ENCODE measurements at places on chromosomes 3 and 15.
A peak's percentile ranks its signal among the peaks of the same experiment; 100 is the strongest.

DNA sequence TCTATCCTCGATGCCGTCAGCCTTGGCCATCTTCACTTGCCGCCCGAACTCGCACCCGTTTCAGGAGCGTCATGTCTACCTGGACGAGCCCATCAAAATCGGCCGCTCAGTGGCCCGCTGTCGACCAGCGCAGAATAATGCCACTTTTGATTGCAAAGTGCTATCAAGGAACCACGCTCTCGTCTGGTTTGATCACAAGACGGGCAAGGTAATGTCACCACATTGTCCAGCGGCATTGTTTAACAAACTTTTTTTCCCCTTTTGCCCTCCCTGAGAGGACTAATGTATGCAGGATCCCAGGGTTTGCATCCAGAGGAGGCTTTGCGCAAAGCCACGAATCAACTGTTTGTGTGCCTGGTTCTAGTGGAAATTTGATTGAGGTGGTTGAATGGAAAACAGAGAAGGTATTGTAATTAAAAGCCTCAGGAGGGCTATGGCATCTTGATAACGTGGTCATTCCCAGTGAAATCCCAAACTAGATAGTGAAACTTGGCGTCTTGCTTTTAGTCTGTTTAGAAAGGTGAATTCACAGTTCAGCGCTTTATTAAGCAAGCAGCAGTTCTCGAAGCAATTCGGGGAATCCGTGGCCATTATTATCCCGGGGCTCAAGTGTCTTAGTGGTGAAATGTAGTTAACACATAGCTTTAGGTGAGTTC lies 1.7 kb downstream of the SLMAP start:
- DNase-seq = peak; percentile 66

- DNase-seq = no peak
Measured at GRCh38 chr15:84883916-84884781, at the start of gene SLC28A1. Gene SLC28A1 (plus strand): TSS chr15:84884662. CDS start chr15:84887761, 3,099 bp downstream.

DNA sequence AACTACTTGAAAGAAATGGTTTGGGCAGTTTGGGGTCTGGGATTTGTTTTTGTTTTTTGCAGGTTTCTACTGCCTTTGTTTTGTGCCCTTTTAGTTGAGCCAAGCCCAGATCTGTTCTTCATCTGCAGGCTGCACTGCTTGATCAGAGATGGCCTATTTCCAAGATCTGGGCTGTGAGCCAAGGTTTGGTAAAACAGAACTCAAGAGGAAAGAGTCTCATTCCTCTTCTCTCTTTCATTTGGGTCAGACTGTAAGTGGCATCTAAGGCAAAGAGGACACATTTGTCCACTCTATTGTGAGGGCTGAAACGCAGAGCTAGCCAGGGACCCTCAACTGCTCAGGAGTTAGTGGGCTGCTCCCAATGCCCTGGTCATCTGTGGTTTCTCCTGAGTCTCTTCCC lies 104.4 kb upstream of the UBE3A start:
- no peak for DNase-seq

DNA sequence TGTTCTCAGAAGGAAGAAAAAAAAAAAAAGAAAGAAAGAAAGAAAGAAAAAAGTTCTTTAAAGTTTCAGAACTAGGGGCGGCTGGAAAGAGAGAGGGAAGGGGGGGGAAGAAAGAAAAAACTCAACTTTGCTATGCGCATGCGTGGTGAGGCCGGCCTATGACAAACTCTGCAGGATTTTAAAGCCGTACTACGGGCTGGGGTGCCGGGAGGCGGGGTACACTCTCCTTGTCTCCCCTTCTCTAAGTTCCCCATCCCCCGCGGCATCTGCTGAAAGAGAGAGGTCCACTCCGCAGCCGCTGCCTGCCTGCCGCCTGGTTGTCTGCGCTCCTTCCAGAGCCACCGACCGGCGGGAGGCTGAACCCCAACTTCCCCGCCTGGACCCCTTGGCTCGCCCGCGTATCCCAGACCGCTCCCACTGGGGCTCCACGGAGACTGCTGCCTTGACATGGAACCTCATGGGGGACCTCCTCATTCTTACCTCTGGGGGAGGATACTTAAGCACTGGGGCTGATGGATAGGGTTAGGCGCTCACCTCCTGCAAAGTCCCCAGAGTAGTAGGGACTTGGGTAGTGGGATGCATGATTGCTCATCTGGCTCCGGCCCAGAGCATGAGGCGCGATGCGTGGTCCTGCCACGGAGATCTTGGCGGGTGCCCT lies 1.4 kb upstream of the WNT5A start:
- peak; percentile 74 for DNase-seq

DNA sequence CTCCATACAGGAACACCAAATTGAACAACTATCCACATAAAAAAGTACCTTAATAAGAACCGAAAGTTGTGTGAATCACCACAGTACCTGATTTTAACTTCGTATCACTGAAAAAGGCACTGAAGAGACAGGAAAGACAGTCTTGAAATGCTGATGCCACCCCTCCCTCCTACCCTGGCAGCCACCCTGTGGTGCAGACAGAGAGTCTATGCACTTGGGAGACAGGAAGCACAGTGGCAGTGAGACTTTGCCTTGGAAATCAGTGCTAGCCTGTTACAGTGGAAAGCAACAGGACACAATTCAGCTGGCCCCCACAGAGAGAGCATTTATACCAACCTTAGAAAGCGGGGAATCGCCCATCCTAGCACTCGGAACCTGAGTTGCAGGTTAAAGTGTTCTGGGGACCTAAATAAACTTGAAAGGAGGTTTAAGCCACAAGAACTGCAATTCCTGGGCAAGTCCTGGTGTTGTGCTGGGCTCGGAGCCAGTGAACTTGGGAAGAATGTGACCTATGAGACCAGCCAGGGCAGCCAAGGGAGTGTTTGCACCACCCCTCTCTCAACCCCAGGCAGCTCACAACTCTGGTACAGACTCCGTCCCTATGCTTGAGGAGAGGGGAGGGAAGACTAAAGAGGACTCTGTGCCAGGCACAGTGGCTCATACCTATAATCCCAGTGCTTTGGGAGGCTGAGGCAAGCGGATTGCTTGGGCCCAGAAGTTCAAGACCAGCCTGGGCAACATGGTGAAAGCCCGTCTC lies 240.1 kb downstream of the ISL2 start:
- peak; percentile 64 for DNase-seq

GRCh38 chr15:49428409-49429095 lies 5.5 kb downstream of the FGF7 start:
- peak; percentile 33 for DNase-seq

- no peak for DNase-seq
Measured at GRCh38 chr15:39919411-39919747, 687 bp downstream of the GPR176 start.

GRCh38 chr15:70265986-70266385 lies 168.3 kb upstream of the TLE3 start:
- DNase-seq = no peak

- DNase-seq = no peak
Measured at GRCh38 chr3:74122281-74122680, 492.2 kb downstream of the CNTN3 start.

GRCh38 chr15:70266412-70267121 lies 168.8 kb upstream of the TLE3 start:
- peak; percentile 85 for DNase-seq

- no peak for DNase-seq
Measured at GRCh38 chr15:29467091-29467490, 197.5 kb upstream of the NSMCE3 start.

GRCh38 chr3:169337500-169338078 lies 325.9 kb downstream of the MECOM start:
- DNase-seq = no peak

- peak; percentile 71 for DNase-seq
Measured at GRCh38 chr15:81886591-81886990, 159.2 kb downstream of the MEX3B start.

GRCh38 chr15:47411733-47412132 lies 305.6 kb upstream of the SEMA6D start:
- no peak for DNase-seq

DNA sequence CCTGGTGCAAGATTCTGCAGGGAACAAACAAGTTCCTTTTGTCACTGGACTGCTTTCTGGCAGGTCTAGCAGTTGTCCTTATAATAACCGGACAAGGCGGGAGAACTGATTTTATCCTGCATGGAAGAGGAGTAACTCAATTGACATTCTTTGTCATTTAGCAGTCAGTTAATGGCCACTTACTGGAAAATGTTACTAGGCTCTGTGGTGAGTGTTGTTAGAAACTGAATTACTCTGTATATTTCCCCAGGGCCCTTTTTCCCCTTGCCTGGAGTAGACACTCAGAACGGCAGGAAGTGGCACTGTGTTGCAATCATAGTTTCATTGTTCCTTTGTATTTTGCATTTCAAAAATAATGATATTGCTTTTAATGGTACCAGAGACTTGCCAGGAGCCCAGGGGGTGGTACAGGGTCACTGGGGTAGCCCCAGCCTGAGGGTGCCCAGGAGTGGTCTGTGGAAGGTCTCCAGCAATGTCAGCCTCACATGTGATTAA lies 318.6 kb upstream of the LRRFIP2 start:
- DNase-seq = peak; percentile 40

GRCh38 chr3:39291903-39292329 lies 12.1 kb upstream of the CX3CR1 start:
- DNase-seq = peak; percentile 76

- DNase-seq = no peak
Measured at GRCh38 chr15:70151462-70151861, 53.7 kb upstream of the TLE3 start.

GRCh38 chr3:35757991-35758757 lies 118.8 kb downstream of the ARPP21 start:
- no peak for DNase-seq

GRCh38 chr3:168974617-168975403 lies 688.7 kb downstream of the MECOM start:
- no peak for DNase-seq

GRCh38 chr15:39433376-39433775 lies 147.5 kb upstream of the THBS1 start:
- DNase-seq = no peak

GRCh38 chr3:29694783-29695182 lies 413.9 kb downstream of the RBMS3 start:
- peak; percentile 94 for DNase-seq

DNA sequence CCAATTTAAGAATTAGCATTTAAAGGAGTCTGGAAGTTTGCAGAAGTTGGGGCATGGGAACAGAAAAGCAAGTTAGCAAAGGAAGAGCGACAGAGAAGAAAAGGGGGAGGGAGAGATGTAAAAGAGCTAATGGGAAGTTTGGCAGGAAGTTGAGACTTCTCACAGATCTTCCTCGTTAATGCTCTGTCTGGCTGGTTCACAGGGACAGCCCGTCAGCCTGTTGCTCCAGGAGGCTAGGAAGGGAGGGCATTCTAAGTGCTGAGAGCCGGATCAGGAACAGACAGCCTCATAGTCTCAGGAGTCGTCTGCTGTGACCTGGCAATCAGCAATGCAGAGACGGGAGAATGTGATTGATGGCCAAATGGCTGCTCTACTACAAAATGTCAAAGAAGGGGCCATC lies 150.3 kb downstream of the AGBL1 start:
- DNase-seq = no peak

DNA sequence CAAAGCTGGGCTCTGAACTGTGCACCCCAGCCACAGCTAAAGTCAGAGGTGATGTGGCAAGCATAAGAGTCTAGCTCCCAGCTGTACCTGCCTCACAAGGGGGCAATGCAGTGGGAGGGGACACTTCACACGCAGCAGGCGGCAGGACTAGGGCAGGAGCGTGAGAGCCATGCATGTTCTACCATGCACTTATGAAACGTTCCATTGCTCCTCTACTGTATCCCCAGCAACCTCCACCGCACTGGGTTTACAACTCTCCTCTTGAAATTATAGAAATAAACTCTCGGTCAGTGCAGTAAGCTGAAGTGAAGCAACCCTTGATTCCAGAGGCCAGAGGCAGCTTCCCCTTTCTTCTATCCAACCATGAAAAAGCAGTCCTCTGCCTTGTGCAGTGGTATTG lies 298.6 kb upstream of the STT3B start:
- DNase-seq = no peak

DNA sequence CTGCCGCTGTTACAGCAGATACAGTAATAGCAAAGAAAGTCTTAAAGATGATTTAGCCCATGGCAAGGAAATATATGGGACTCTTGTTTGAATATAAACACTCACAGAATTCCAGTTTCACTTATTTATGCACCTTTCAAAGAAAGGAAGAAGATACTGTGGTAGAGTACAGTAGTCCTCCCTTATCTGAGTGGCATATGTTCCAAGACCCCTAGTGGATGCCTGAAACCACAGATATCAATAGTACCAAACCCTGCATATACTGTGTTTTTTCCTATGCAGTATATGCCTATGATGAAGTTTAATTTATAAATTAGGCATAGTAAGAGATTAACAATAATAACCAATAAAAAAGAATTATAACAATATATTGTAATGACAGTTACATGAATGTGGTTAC lies 8.2 kb downstream of the MAP2K1 start:
- no peak for DNase-seq

DNA sequence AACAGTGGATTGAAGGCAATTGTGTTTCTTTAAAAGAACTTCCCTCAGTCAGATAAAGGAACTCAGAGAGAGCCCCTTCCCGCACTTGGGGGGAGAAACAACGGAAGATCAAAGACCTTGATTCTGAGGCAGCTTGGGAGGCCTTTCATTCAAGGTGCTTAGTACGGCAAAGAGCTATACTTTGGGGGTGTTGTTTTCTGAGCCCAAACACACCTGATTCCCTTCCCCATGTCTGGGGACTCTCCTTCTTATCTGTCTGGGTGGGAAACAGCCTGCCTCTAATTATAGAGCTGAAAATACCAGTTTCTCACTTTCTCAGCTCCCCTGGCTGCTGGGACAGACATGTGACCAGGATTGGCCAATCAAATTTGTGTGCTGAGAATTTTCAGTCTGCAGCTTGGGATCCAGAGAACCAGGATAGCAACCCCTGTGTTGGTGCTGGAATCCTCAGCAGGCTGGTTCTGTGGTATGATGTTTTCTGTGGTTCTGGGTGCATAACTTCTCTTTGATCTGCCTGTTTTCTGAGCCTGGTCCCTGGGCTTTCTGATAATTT lies 19.4 kb upstream of the IQCF6 start:
- no peak for DNase-seq

- DNase-seq = no peak
Measured at GRCh38 chr3:141280086-141280485, 48.5 kb downstream of the PXYLP1 start.

DNA sequence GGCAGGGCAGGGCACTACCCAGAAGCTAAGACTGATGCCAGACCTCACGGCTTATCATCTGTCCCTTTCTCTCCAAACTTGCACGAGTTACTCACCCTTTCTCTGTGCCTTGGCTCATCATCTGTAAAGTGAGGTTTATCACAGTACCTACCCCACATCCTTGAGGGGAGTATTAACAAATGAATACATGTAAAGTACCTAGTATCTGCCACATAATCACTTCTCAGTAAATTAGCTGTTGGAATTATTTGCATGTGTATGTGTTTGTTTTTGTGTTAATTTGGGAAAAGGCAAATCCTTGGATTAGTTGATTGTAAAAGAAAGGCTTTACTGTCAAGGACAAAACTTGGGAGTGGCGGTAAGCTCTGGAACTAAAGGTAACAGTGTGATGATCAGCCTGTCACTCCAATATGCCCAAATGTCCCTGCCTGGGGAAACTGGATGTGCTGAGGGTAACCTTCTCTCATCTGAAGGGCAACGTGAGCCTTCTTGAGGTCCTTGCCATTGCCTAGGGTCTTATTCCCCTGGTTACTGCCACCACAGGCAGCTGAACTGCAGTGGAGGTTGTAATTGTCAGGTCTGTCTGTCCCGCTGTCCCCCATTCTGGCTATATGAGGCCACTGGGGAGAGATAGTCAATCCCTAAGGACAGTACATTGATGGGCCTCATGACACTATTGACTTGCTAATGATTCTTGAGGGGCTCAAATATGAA lies 269.4 kb downstream of the CLSTN2 start:
- DNase-seq = no peak
